Tibial nerve (tissue), 4 donors: ENCODE measurements at places on chromosomes 4 and X. TPM values are rescaled to one million over a fixed set of nuclear protein-coding genes. Genes with fewer than 3 reads are reported as not detected.

GRCh38 chrX:23952391-23952790 lies 44.6 kb downstream of the CXorf58 start:
- H3K4me1 ChIP-seq, result no peaks in the 10 kb centered on the region
- no peaks in the 10 kb centered on the region for H3K36me3 ChIP-seq
- H3K27me3 ChIP-seq, result no peaks in the 10 kb centered on the region

DNA sequence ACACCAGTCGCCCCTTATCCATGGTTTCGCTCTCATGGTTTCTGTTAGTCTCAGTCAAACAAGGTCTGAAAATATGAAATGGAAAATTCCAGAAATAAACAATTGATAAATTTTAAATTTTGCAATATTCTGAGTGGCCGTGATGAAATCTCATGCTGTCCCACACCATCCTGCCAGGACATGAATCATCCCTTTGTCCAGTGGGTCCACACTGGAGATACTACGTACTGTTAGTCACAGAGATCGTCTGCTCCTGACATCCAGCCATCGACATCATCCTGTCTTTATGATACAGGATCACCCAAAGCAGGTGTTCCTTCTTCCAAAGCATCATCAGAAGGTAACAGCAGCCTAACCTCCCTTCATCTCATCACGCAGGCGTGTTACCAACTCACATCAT lies 76.5 kb upstream of the MSX1 start:
- no peaks in the 10 kb centered on the region for H3K4me1 ChIP-seq
- no peaks in the 10 kb centered on the region for H3K36me3 ChIP-seq
- H3K27me3 ChIP-seq, result no peaks in the 10 kb centered on the region
- H3K4me3 ChIP-seq, result no peak overlapping the region
- H3K27ac ChIP-seq, result no peak overlapping the region

DNA sequence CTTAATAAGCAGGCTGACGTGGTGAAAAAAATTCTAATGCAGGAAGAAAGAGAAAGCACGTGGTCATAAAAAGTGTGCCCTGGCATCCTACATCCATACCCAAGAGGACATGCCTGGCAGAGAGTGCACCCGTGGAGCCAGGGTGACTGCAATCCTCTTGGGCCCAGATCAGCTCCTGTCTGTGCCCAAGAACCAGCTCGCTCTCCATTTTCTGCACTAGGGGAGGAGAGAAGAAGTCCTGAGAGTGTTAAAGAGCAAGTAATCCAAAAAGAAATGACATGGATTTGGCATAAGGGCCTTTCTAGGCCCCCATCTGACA lies 483.1 kb downstream of the BCOR start:
- no peaks in the 10 kb centered on the region for H3K36me3 ChIP-seq
- H3K27me3 ChIP-seq, result no peaks in the 10 kb centered on the region
- DNase-seq, result no peak
- no peak overlapping the region for H3K4me3 ChIP-seq

- H3K36me3 ChIP-seq, result no peaks in the 10 kb centered on the region
- no peak overlapping the region for H3K27ac ChIP-seq
- no peaks in the 10 kb centered on the region for H3K4me1 ChIP-seq
- no peak overlapping the region for H3K4me3 ChIP-seq
- peaks cover 11% of the 10 kb centered on the region for H3K27me3 ChIP-seq
- no peak for DNase-seq
Measured at GRCh38 chrX:133594156-133594555, 178.9 kb upstream of the GPC4 start.

- no peak for DNase-seq
- no peaks in the 10 kb centered on the region for H3K27me3 ChIP-seq
- H3K27ac ChIP-seq, result no peak overlapping the region
Measured at GRCh38 chr4:182495645-182496385, 252.6 kb downstream of the TENM3 start.

DNA sequence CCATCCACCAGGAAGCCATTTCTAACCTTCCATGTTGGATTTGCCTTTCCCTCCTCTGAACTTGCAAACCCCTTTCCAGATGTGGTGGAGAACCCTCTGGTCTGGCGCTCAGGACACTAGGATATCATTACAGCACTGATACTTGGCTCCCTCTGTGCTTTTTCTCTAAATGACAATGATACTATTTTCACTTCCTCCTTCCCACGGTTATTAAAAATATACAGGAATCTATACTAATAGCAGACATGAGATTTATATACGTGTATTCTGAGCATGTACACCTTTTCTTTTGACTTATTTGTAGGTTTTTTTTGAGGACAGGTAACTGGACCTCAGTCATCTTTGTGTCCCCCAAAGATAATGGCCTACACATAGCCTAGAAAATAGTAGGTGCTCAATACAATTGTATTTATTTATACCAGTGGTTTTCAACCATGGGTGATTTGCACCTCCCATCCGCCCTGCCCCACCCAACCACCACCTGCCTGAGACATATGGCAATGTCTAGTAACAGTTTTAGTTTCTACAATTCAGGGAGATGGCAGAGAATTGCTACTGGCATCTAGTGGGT lies 60.4 kb upstream of the PLAC8 start:
- DNase-seq, result no peak
- no peaks in the 10 kb centered on the region for H3K36me3 ChIP-seq
- H3K27me3 ChIP-seq, result no peaks in the 10 kb centered on the region
- no peak overlapping the region for H3K4me3 ChIP-seq

DNA sequence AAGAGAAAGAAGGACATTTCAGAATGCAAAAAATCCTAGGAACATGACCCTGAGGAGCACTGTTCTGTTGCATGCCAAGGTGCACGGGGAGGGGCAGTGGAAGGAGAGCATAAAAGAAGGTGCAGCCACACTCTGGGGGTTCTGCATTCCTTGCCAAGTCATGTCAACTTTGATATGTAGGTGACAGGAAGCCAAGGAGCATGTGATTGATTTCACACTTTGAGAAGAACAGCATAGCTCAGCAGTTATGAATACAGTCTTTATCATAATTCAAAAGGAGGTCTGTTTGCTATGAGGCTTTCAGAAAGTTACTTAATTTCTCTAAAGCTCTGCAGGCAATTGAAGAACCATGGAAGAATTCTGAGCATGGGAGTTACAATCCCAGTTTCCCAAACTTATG lies 50.6 kb downstream of the SCFD2 start:
- DNase-seq, result no peak
- H3K27me3 ChIP-seq, result no peaks in the 10 kb centered on the region
- no peak overlapping the region for H3K4me3 ChIP-seq
- H3K4me1 ChIP-seq, result no peaks in the 10 kb centered on the region
- H3K27ac ChIP-seq, result no peak overlapping the region

GRCh38 chrX:140503238-140503601 lies 1.6 kb downstream of the SOX3 start:
- H3K27me3 ChIP-seq, result no peaks in the 10 kb centered on the region
- no peaks in the 10 kb centered on the region for H3K4me1 ChIP-seq
- no peaks in the 10 kb centered on the region for H3K36me3 ChIP-seq
- DNase-seq, result no peak
- H3K4me3 ChIP-seq, result peak overlapping the region; percentile 27

- H3K27ac ChIP-seq, result no peak overlapping the region
- no peaks in the 10 kb centered on the region for H3K4me1 ChIP-seq
- H3K27me3 ChIP-seq, result no peaks in the 10 kb centered on the region
- H3K36me3 ChIP-seq, result no peaks in the 10 kb centered on the region
Measured at GRCh38 chrX:103211012-103211715, 3.7 kb upstream of the BEX4 start.

The MCF2 gene
- not detected for total RNA-seq
